ENCODE measurements at places on chromosomes 12 and 14.

DNA sequence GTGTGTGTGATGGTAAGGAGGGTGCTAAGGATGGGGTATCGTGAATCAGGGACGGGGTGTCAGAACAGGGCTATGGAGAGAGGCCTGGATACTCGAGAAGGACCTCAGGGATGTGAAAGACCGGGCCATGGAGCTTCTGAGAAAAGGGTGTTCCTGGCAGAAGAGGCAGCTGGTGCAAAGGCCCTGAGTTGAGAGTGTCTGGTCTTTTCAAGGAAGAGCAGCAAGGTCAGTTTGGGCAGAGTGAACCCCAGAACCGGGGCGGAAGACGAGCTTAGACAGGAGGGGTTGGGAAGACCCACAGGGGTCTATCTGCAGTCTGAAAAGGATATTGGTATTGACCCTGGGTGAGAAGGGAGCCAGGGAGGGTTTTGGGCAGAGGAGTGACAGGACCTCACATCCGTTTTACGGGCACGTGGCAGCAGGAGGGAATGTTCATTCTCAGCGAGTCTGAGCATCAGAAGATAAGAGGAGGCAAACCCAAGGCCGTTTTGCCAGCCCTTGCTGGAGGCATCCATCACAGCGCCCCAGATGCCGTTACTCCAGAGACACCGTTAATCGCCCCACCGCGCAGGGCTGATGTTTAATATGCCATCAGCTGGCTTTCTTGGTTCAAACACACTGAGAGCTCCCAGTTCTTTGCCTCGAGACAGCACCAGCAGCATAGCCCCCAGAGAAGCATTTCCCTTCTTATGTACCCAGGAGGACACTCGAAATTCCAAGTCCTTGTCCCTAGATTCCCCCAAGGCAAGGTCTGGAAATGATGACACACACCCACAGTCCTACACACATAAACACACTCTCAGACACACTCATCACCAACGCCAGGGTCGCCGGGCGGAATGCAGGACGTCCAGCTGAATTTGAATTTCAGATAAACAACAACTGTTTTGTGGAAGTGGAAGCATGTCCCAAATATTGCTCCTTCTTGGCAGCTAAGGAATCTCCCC lies 41.4 kb upstream of the EML1 start:
- DNase-seq: no peak

GRCh38 chr14:20719777-20720176 lies 25.9 kb upstream of the EDDM3A start:
- no peak for DNase-seq

GRCh38 chr14:22409006-22409405 lies 180.0 kb downstream of the DAD1 start:
- DNase-seq: no peak

DNA sequence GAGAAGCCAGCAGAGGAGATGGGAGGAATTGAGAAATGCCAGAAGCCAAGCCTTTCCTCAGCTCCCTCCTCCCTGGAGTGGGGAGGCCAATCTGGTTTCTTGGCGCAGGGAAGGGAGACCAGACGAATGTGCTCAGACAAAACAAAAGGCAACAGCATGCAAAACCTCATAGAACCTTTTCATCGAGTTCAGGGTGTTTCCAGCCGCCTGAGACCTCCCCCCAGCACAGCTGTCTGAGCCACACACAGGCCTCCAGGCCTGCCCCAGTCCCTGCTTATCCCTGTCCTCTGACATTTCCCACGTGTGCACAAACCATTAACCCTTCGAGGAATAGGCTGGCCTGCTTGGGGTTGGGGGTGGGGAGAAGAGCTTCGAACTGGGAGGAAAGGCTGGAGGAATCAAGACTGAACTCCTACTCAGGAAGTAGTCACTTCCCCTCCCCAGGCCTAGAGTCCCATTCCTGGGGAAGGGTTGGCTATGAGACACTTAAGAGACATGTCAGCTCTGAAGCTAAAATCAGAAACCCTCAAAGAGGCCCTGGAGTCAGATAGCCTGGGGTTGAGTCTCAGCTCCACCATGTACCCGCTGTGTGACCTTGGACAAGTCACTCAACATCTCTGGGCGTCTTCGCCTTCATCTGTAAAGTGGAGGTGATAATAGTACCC lies 10.7 kb downstream of the TBX3 start:
- no peak for DNase-seq

GRCh38 chr14:92922883-92923743 lies at the start of gene CHGA:
CHGA (plus strand) TSS chr14:92923150; CDS start chr14:92923360, 210 bp downstream.
- DNase-seq: no peak

- DNase-seq: no peak
Observed at GRCh38 chr12:48331399-48331798, 19.3 kb downstream of the ZNF641 start.

- DNase-seq: peak; percentile 59
Observed at GRCh38 chr12:53223389-53224060, 8.5 kb downstream of the RARG start.

DNA sequence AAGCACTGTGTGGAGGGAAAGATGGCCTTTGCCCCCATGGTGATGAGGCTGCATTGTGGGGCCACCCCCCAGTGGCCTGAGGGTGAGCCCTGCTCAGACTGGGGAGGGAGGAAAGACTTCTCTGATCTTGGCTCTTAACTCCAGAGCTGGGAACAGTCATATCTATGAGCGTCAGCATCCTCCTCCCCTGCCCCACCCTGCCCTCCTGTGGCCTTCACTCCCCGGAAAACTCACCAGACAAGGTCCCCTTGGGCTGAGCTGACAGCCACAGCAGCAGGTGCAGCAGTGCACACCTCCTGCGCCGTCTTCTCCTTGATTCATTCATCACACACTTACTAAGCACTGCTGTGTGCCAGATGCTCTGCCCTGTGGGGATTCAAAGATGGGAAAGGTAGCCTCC lies 98.8 kb downstream of the B4GALNT3 start:
- no peak for DNase-seq

GRCh38 chr12:25553098-25553497 lies at the start of gene LMNTD1:
LMNTD1 (minus strand) TSS chr12:25553283; CDS start chr12:25552959, 324 bp downstream.
- no peak for DNase-seq

DNA sequence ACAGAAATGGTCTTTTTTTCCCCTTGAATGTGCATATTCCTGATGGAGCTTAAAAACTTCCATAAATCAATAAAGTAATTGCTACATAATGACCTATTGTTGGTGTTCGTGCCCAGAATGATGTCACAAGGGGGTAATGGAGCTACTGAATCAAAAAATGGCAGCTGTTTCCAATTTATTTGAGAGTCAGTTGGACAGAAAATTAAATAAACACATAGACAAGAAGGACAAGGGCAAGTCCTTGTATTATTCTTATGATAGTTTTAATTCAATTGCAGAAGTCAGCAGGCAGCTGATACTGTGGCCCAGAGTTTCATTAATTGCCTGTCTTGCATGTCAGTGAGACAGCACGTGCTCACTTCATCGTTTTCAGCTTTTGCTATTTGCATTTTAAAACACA lies 473.5 kb downstream of the ETNK1 start:
- DNase-seq: no peak

- no peak for DNase-seq
Observed at GRCh38 chr14:74555476-74556050, 56.5 kb downstream of the LTBP2 start.

DNA sequence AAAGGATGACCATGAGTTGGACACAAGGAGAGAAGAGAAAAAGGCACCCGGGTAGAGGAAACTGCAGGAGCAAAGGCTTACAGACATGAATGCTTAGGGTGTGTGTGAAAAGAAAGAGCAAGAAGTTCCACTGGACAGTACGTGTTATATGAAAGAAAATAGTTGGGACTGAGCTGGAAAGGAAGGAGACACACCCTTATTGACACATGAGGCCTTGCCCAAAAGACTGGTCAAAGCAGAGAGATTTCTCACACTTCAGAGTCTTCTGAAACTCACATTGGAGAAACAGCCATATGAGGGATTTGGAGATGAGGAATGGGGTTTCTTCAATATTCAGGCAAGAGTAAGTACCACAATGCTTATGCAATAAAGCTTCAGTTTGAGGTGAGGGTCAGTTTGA lies 56.0 kb downstream of the TTC9 start:
- DNase-seq: no peak

- no peak for DNase-seq
Observed at GRCh38 chr14:100567877-100568163, 19.4 kb downstream of the BEGAIN start.

DNA sequence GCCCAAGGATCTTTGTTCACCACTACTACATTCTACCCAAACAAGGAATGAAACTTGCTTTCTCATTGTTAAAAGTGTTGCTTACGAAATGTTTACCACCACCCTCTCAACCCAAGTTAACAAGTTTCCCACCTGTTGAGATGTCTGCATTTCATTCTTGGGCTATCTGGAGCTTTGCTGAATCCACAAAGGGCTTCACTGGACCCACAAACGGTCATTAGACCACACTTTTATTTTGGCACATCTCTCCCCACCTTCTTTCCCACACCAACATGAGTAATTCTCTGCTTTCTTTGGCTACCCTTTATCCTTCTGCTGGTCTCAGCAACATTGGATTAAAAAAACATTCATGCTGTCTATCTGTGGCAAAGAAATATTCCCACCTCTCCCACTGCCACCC lies 78.0 kb downstream of the TMEM260 start:
- no peak for DNase-seq

GRCh38 chr12:1692226-1692625 lies 1.4 kb downstream of the ADIPOR2 start:
- DNase-seq: no peak

- no peak for DNase-seq
Observed at GRCh38 chr14:23047034-23047634, 5.1 kb downstream of the PSMB11 start.

DNA sequence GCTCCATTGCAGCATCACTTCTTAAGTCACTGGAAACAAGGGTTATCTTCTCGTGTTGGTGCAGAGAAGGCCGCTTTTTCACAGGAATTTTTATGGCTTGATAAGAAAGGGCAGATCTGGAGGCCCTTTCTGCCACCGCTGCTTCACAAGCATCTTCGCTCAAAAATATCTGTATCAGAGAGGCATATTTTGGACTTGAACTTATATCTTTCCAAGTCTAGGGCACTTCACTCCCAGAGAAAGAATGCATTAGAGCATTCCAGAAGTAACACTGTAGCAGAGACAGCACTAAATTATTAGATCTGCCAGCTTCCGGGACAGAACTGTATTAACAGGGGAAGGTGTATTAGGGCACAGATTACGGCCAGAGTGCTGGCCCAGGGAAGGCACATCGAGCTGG lies 151.7 kb upstream of the AMIGO2 start:
- no peak for DNase-seq

GRCh38 chr12:99135376-99135775 lies 490.3 kb downstream of the APAF1 start:
- DNase-seq: no peak

DNA sequence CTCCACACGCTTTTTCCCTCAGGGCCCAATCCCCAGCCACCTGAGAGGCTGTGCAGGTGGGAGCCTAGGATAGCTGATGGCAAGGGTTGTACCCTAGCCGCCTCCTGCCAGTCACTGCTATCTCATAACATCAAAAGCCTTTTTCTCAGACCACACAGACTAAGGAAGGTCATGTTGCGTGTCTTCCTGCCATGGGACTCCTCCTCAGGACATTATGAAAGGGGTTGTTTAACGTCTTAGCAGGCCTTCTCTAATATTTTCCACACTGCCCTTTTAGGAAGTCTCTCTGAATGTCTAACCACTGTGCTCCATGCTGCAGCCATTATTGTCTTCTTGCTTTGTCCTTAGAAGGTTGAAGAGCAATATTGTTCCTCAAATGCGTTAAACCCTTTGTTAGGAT lies 7.6 kb upstream of the SMUG1 start:
- no peak for DNase-seq

GRCh38 chr14:96145116-96145864 lies 59.3 kb upstream of the BDKRB2 start:
- no peak for DNase-seq

DNA sequence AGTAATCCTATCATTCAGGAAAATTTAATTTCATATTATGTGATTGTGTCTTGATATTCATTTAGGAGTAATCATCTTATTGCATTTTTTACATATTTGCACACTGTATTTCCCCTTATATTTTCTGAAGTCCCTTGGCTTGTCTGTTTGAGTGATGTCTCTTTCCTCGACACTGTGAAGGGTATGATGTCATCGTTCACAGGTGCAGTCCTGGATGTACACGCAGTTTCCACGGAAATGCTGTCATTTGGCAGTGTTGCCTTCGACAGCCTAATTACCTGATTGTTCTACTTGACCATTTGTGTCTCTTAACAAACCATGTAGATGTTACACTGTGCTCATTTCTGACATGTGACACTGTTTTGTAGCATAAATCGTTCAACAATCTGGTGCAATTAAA lies 1277.0 kb downstream of the TMEM121 start:
- DNase-seq: no peak

DNA sequence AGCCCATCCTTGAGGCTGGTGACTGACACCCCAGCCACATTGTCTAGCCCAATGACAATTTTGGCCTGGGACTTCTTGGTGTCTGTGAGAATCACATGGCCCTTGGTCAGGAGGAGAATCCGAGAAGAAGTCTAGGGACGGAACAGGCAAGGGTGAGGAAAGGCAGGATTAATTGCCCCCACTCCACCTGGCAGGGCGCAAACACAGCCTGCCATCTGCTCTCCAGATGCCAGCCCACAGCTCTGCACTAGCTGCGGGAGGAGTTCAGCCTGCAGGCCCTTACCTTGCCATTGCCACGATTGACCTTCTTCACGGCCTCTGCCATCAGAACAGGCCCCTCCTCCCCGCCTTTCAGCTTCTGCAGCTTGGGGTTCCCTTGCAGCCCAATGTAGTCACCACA lies 13.1 kb upstream of the TAC3 start:
- DNase-seq: no peak

DNA sequence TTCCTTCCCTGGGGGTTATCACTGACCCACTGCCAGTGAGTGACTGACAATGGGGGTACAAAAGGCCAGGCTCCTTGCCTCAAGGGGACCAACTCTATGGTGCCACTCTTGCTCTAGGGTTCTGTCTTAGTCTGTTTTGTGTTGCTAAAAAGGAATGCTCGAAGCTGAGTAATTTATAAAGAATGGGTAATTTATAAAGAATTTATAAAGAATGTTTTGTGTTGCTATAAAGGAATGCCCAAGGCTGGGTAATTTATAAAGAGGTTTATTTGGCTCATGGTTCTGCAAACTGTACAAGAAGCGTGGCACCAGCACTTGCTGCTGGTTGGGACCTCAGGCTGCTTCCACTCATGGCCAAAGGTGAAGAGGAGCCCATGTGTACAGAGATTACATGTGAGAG lies 15.8 kb upstream of the RASSF8 start:
- DNase-seq: no peak

GRCh38 chr12:99111600-99111999 lies 466.5 kb downstream of the APAF1 start:
- peak; percentile 14 for DNase-seq

DNA sequence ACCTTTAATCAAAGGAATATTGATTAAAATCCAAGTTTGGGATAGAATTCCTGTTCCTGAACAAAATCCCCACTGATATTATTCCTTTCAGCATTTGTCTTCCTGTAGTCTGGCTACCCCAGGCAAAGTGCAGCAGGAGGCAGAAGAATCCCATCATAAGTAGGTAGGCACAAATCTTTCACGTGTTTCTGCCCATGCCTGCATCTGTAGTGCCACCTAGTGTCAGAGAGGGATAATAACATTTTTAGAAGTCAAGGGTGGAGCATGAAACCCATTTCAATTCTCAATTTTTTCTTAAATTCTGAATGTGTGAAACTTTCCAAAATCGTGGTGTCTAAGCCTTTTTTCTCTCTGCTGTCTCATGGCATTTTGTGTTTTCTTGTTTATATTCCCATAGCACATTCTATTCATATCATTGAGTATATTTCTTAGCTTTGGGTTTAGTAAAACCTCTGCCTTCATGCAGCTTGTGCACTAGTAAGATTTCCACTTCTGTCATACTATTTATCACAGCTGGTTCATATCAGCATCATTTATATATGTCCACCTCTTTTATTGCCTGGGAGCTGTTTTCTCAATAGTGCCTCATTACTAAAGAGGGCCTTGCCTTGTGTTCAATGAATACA lies 47.8 kb upstream of the RERG start:
- DNase-seq: no peak

- DNase-seq: no peak
Observed at GRCh38 chr14:32230181-32230580, 27.1 kb upstream of the RNU6-8 start.
